ENCODE measurements at places on chromosomes 3 and 15. TPM values are rescaled to one million over a fixed set of nuclear protein-coding genes. Genes with fewer than 3 reads are reported as not detected.

Gene GOLGA8M
- 0.22 TPM for total RNA-seq

Gene POLR2H
- 97.8 TPM for total RNA-seq

Gene LRRC31
- total RNA-seq: not detected

Gene GPR87
- not detected for total RNA-seq

All from lung microvascular endothelial cell (primary cell).